Gastrocnemius medialis (tissue), 4 donors: ENCODE measurements at places on chromosomes 3 and 15. TPM values are rescaled to one million over a fixed set of nuclear protein-coding genes. Genes with fewer than 3 reads are reported as not detected.

GRCh38 chr15:78088773-78089080 lies 3.6 kb upstream of the SH2D7 start:
- H3K36me3 ChIP-seq: no peaks in the 10 kb centered on the region
- H3K27ac ChIP-seq: no peak overlapping the region
- no peak overlapping the region for H3K4me3 ChIP-seq
- H3K27me3 ChIP-seq: no peaks in the 10 kb centered on the region
- no peak for DNase-seq

- H3K4me3 ChIP-seq: no peak overlapping the region
- H3K27me3 ChIP-seq: no peaks in the 10 kb centered on the region
- H3K4me1 ChIP-seq: peaks cover 25% of the 10 kb centered on the region
- H3K27ac ChIP-seq: no peak overlapping the region
Measured at GRCh38 chr3:39053696-39054095, 1.9 kb downstream of the WDR48 start.

DNA sequence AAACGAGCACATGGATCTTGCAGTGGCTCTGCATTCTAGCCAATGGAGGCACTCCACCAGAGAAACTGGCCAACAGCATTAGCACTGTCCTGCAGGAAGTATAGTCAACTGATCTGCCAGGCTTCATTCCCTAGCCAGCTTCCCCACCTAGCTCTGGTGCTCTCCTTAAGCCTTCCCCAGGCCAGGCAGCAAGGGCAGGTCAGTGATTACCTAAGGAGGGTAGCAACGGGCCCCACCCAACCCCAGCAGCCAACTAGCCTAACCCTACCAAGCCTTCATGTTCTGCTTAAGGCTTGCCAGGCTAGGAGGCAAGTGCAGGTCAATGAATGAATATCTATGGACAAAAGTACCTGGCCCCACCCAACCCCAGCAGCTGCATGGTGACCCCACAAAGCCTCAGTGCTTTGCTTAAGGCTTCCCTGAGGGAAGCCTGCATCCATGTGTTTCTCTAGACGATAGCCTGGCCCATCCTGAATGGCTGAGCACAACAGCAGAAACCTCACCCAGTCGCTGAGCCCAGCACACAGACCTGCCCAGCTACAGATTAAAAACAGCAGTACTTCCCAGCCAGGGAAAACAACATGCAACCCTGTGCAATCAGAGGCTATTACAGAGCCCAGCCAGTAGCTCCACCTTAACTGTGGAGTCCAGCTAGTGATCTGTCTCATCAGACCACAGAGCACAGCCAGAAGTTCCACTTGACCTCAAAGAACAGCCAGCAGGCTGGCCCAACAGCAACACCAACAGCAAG lies 28.5 kb downstream of the THBS1 start:
- H3K4me3 ChIP-seq: no peak overlapping the region
- H3K27ac ChIP-seq: no peak overlapping the region
- no peaks in the 10 kb centered on the region for H3K36me3 ChIP-seq
- no peak for DNase-seq

Gene SLC51A
- total RNA-seq: 1.4 TPM

Gene C15orf62
- total RNA-seq: not detected

Gene ARRDC4
- total RNA-seq: 19.0 TPM
